Activated CD4-positive, alpha-beta T cell treated with anti-CD3 and anti-CD28 coated beads, Interleukin-2, amount 10 ng/mL, durations not matched to agents 7 days and 5 days (primary cell): ENCODE measurements at places on chromosomes 1 and 21. TPM values are rescaled to one million over a fixed set of nuclear protein-coding genes. Genes with fewer than 3 reads are reported as not detected.

GRCh38 chr21:31921079-31921478 is 48.3 kb downstream of the HUNK start:
- no peaks in the 10 kb centered on the region for H3K36me3 ChIP-seq
- DNase-seq, result no peak
- no peaks in the 10 kb centered on the region for H3K4me1 ChIP-seq
- no peak overlapping the region for H3K4me3 ChIP-seq

DNA sequence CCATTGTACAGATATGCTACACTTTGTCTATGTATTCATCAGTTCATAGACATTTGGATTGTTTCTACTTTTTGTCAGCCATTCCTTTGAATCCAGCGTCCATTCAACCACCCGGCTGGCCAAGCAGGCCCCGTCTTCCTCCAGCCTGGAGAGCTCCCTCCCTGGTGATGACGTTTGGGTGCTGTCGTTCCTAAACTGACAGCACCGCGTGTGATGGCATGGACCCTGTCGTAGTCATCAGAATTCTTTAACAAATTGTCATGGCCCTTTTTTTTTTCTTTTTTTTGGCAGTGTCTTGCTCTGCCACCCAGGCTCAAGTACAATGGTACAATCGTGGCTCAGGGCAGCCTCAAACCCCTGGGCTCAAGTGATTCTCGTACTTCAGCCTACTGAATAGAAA is 138.6 kb upstream of the ERRFI1 start:
- H3K4me1 ChIP-seq, result peaks cover 31% of the 10 kb centered on the region
- H3K4me3 ChIP-seq, result no peak overlapping the region
- H3K36me3 ChIP-seq, result peaks cover 3% of the 10 kb centered on the region
- DNase-seq, result no peak

GRCh38 chr1:12434174-12434573 is 183.8 kb downstream of the DHRS3 start:
- peak overlapping the region; percentile 48 for H3K4me3 ChIP-seq
- H3K27ac ChIP-seq, result peak overlapping the region; percentile 83
- H3K27me3 ChIP-seq, result no peaks in the 10 kb centered on the region
- DNase-seq, result peak; percentile 80
- H3K4me1 ChIP-seq, result peaks cover 65% of the 10 kb centered on the region

GRCh38 chr1:34988147-34988546 is 3.0 kb upstream of the TMEM35B start:
- H3K36me3 ChIP-seq, result peaks cover 22% of the 10 kb centered on the region
- DNase-seq, result no peak
- no peak overlapping the region for H3K27ac ChIP-seq

DNA sequence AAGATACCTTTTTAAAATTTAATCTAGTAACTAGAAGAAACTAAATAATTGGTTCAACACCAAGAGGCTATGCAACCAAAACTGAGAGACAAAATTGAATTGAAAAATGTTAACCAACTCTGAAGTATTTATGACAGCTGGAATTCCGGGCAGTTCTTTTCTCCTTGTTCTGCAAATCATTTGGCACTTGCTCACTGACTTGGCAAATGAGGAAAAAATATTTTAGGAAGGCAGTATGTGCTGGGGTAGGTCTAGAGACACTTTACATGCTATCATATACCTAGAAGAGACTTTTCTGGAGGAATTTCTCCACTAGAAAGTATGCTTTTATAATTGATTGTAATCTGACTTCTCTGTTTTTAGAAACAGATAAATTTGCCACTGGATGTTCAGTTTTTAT is 22.1 kb upstream of the SH3D21 start:
- H3K4me3 ChIP-seq, result no peak overlapping the region
- peak overlapping the region; percentile 54 for H3K27ac ChIP-seq
- H3K27me3 ChIP-seq, result no peaks in the 10 kb centered on the region
- H3K4me1 ChIP-seq, result peaks cover 30% of the 10 kb centered on the region
- no peak for DNase-seq
- H3K36me3 ChIP-seq, result peaks cover 49% of the 10 kb centered on the region

DNA sequence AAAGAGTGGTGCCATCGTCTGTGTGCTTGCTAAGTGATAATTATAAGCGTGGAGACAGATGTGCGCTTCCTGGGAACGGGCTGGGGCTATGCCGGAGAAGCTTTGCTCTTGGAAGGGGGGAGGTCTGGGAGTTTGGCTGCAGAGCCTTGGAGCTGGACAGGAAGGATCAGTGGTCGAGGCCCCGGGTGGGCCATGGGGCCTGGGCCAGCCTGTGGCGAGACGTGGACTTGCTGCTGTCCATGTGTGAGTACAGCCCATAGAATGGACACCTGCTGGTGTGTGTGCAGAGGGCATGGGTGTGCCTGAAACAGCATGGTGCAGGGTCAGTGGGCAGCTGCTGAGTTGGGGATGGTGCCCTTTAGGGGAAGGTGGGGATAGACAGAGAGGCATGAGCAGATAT is 121.3 kb downstream of the PCBP3 start:
- peaks cover 42% of the 10 kb centered on the region for H3K4me1 ChIP-seq
- no peaks in the 10 kb centered on the region for H3K27me3 ChIP-seq
- H3K27ac ChIP-seq, result peak overlapping the region; percentile 70
- no peak for DNase-seq
- peaks cover 4% of the 10 kb centered on the region for H3K36me3 ChIP-seq
- no peak overlapping the region for H3K4me3 ChIP-seq

DNA sequence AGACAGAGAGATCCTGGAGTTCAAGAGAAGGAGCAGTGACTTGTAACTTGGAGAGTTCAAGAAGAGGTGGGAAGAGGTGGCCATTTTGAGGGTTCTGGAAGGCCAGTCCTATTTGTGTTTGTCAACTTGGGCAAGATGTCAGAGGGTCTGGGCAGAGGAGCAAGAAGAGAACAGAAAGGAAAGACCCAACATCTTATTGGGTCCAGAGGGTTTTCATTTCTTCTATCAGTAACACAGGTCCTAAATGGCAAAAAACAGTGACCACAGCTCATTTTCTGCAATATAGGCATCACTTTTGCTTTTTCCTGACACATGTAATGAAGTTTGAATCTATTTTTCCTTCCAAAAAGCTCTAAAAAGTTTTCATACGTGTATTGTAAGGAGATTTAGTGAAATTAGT is 38.3 kb upstream of the MAP10 start:
- no peaks in the 10 kb centered on the region for H3K27me3 ChIP-seq
- no peak overlapping the region for H3K27ac ChIP-seq
- H3K4me3 ChIP-seq, result no peak overlapping the region
- H3K4me1 ChIP-seq, result peaks cover 3% of the 10 kb centered on the region

DNA sequence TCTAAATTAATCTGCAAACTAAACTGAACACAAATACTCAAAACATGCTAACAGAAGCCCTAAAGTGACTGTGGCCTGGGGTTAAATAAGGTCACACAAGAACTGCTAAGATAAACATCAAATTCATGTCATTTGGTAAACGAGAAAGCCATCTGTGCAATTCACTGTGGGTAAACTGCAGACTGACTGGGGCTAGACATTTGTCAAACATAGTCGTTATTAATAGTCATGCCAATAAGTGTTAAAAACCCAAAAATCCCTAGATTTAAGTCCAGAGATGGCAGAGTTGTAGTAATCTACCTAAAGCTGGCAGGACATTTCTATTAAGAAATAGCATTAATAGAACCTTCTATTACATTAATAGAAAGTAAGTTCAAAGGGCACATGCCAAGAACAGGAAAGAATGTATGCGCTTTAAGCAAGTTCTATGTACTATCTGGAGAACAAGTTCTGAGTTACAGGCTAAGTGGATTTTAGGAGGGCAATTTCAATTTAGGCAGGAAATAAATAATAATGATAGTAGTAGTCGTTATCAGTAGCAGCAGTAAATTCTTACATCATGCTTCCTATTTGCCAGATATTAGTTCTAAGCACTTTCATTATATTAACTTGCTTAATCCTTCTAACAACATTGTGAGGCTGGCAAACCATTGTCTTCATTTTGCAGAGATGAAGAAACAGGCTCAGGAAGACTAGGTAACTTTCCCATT is 8.6 kb downstream of the EDEM3 start:
- H3K36me3 ChIP-seq, result peaks cover 43% of the 10 kb centered on the region
- peak overlapping the region; percentile 22 for H3K4me3 ChIP-seq
- H3K27me3 ChIP-seq, result no peaks in the 10 kb centered on the region
- H3K4me1 ChIP-seq, result peaks cover 59% of the 10 kb centered on the region

- H3K27me3 ChIP-seq, result no peaks in the 10 kb centered on the region
- DNase-seq, result no peak
- H3K4me3 ChIP-seq, result no peak overlapping the region
- no peaks in the 10 kb centered on the region for H3K4me1 ChIP-seq
Observed at GRCh38 chr1:172246521-172247390, 173.7 kb upstream of the C1orf105 start.

GRCh38 chr1:206868264-206868663 is 2.8 kb downstream of the IL20 start:
- no peak overlapping the region for H3K4me3 ChIP-seq
- peaks cover 5% of the 10 kb centered on the region for H3K4me1 ChIP-seq
- no peak overlapping the region for H3K27ac ChIP-seq
- no peak for DNase-seq
- peaks cover 26% of the 10 kb centered on the region for H3K27me3 ChIP-seq

- no peaks in the 10 kb centered on the region for H3K27me3 ChIP-seq
- H3K4me3 ChIP-seq, result no peak overlapping the region
- H3K4me1 ChIP-seq, result peaks cover 70% of the 10 kb centered on the region
- DNase-seq, result peak; percentile 85
- peak overlapping the region; percentile 84 for H3K27ac ChIP-seq
- H3K36me3 ChIP-seq, result peaks cover 59% of the 10 kb centered on the region
Observed at GRCh38 chr1:155017041-155017945, 14.7 kb downstream of the ZBTB7B start.

- H3K27ac ChIP-seq, result no peak overlapping the region
- H3K4me1 ChIP-seq, result no peaks in the 10 kb centered on the region
- peaks cover 25% of the 10 kb centered on the region for H3K27me3 ChIP-seq
- no peaks in the 10 kb centered on the region for H3K36me3 ChIP-seq
- DNase-seq, result no peak
Observed at GRCh38 chr1:78699813-78700212, 50.2 kb downstream of the IFI44 start.

Gene LCE2A
- not detected for total RNA-seq

Gene RAB7B
- not detected for total RNA-seq
